ENCODE measurements at places on chromosomes 12 and 14.

DNA sequence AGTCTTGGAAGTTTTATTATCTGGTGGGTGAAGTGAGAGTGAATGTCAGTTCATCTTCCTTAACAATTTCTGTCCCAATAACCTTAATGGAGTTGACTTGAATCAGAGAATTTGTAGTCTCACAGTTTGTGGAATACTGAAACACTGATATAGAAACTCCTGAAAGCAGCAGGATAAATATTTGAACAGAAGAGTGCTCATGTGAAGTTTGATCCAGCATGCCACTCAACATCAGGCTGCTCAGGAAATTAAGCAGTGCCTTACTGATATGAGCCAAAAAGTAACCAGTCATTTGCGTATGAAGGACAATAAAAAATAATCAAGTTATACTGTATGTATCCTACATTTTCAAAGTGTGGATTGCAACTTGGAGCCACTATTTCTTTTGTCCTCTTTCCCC lies 15.7 kb downstream of the MUCL1 start:
- no peak for DNase-seq

GRCh38 chr14:88245321-88245720 lies 77.7 kb downstream of the KCNK10 start:
- DNase-seq: no peak

DNA sequence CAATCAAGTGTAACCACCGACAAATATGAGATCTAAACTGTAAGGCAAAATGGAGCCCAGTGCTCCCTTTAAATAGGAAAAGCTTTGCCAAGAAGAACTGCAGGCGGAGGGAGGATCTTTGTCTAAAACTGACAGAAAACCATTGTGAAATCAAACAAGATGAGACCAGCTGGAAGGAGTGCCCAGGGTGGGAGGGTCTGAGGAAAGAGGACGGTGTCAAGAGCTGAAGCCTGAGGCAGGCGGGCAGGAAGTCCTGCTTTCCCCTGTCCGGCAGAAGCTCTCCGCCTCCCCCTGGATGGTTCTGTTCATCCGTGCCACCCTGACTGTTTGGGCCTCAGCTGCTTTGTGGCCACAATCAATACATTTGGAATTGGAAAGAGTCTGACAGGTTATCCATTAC lies 37.5 kb downstream of the CDC42BPB start:
- DNase-seq: no peak

DNA sequence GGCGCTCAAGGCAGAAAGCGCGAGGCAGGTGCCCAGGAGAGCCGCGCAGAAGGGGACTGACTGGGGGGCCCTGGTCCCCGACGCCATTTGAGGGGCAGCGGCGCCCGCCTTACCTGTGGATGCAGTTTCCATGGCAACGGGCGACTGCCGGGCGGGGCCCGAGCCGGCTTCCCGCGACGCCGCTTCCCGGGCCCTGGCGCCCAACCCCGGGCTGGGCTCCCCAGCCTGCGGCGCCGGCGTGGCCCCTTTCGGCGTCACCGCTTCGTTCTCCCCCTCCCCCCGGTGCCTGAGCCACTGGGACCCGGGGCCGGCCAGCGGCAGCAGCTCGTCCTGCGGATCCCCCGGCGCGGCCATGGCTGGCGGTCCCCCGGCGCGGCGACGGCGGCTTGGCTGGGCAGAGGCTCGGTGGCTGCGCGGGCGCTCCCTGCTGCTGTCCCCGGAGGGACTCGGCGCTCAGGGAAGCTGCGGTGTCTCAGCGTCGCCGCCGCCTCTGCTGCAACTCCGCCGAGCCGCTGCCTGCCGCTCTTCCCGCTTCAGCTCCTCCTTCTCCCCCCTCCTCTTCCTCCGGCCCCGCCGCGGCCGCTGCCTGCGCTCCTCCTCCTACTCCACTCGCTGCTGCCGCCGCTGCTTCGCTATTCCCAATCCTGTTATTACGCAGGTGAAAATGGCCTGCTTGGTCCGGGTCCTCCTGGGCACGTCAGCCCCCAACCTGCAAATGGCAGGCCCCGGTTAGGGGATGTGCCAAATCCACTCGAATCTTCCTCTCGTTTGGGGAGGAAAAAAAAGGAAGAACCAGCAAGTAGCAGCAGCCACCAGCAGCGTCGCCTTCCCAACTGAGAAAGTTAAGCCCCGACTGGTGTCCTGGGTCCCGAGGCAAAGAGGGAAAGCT lies at the start of gene RTN1:
RTN1 (minus strand) TSS at position 500 of the 889 bp plus-strand sequence; CDS start at position 354, 146 bp downstream.
- no peak for DNase-seq

DNA sequence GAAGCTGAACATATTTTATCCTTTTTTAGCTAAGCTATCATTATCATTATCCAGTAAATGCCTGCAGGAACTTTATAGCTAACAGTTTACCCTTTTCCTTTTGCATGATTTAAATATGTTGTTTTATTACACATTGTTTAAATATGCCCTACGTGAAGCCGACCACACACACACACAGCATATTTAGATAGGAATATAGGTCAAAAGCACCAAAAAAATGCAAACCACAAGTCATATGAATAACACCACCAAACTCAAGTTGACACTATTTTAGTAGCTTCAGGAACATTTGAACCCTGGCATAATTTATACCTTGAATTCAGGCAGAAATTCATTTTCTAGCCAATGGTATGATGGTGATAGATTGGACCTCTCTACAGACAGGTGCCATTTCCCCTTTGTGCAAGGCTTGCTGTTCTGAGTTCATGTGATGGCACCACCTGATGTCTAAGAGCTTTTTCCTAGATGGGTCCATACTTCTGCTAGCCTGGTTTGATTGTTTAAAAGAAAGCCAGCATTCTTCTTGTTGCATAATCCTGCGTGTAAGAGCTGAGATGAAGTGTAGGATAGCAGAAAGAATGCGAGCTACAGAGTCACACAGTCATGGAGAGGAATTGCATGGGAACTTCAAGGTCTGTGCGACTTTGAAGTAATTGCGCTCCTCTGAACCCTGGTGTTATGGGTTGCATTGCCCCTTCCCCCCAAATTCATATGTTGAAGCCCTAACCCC lies 454.8 kb upstream of the SOX5 start:
- DNase-seq: no peak

GRCh38 chr12:121326996-121327674 lies 25.1 kb downstream of the ANAPC5 start:
- DNase-seq: no peak

- DNase-seq: no peak
Measured at GRCh38 chr14:43789458-43789857, 717.6 kb downstream of the FSCB start.

DNA sequence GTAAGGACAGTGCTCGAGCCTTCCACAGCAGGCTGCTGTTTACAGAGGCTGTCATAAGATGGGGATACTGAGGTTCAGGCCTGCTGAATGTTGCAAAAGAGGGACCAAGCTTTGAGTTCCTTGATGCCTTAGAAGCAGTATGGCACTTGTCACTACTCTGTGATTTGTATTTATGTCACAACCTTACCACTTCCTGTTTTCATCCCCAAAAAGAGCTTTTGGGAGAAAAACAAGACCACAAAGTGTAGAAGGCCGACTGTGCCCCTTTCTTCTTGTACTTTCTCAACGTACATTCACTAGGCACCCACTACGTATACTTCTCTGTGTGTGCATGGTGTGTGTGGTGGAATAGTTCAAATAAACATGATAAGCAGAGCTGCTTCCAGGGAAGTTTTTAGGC lies 90.1 kb downstream of the DRAM1 start:
- DNase-seq: peak; percentile 2
